MG63 (cell line): ENCODE measurements at places on chromosomes 5 and 9. TPM values are rescaled to one million over a fixed set of nuclear protein-coding genes. Genes with fewer than 3 reads are reported as not detected.
A peak's percentile ranks its signal among the peaks of the same experiment; 100 is the strongest.

- no peak for DNase-seq
Measured at GRCh38 chr9:81621118-81621517, 68.2 kb downstream of the TLE1 start.

The SLC6A18 gene
- not detected in 2 replicates for total RNA-seq

GRCh38 chr5:109630093-109630492 lies 59.6 kb upstream of the MAN2A1 start:
- no peak for DNase-seq

- no peak for DNase-seq
Measured at GRCh38 chr5:50476549-50476948, 35.5 kb upstream of the EMB start.

GRCh38 chr5:95892784-95893354 lies 68.8 kb downstream of the ELL2 start:
- peak; percentile 57 for DNase-seq

The PCDHB8 gene
- not detected in 2 replicates for total RNA-seq

DNA sequence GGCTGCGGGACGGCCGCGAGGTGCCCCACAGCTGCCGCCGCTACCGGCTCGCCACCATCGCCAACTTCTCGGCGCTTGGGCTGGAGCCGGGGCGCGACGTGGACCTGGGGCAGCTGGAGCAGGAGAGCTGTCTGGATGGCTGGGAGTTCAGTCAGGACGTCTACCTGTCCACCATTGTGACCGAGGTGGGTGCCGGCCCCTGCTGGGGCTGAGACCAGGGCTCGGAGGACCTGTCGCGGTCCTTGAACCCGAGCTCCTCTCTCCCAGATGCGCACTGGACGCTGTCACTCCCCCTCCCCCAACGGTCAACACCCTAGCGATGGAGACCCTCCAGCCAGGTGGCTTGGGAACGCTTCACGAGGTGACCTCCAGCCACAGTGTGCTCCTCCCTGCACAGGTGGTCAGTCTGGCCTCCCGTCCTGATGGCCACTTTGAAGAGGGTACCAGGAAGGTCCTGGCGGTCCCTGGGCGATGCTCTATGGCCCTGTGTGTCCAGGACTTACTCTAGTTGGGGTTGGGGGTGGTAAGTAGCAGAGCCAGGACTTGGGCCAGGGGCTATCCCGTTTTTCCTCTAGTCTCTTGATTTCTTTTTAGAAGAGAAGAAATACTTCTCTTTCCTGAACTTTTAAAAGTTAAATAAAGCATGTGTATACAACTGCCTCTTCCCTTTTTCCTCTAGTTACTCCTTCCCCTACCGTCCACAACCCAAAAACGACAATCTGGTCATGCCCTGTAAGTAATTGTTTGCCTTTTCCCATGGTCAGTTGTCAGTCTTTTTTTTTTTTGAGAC lies 866 bp downstream of the SLC22A5 start:
- no peak for DNase-seq

GRCh38 chr5:98928873-98929709 lies at the start of gene CHD1:
Gene CHD1 (minus strand): TSS chr5:98929007. CDS start chr5:98926386, 2,621 bp downstream.
- peak; percentile 99 for DNase-seq

- no peak for DNase-seq
Measured at GRCh38 chr9:123401879-123402513, 46.0 kb downstream of the CRB2 start.

DNA sequence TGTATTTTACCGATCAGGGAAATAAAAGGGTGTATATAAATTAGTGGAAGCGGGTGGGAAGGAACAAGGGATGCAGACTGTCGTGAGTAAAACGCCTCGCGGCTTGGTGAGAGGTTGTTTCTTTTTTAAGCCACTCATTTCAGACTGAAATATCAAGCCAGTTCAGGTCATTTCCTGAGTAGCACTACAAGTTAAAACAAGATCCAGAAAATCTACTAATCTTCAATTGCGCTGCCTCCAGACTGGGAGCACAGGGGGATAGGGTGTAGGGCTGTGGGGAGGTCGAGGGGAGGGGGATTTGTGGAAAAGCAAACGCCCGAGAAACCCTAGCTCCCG lies 140.8 kb downstream of the TSSK1B start:
- DNase-seq = no peak

The NR3C1 gene
- 45.6 and 50.8 TPM in 2 replicates for total RNA-seq

DNA sequence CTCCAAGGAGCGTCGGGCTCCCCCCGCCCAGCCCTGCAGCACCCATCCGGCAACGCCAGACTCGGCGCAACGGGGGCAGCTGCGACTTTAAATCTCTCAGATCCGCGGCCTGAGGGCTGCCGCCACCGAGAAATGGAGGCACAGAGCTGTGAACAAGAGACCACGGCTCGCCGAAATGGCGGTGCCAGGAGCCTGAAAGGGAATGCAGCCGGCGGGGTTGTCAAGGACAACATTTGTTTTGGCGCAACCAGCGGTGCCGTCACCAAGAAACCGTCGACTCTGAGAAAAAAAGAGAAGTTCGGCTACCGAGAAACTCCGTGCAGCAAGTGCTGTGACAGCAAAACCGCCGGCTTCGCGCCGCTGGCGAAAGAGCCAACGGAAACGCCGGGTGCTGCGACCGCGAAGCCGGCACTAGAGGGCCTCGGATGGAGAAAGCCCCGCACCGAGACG lies 2.1 kb upstream of the ANXA2R start:
- DNase-seq = peak; percentile 77

- no peak for DNase-seq
Measured at GRCh38 chr9:68797116-68797515, 92.1 kb downstream of the PIP5K1B start.

The SPATA6L gene
- not detected in 2 replicates for total RNA-seq

DNA sequence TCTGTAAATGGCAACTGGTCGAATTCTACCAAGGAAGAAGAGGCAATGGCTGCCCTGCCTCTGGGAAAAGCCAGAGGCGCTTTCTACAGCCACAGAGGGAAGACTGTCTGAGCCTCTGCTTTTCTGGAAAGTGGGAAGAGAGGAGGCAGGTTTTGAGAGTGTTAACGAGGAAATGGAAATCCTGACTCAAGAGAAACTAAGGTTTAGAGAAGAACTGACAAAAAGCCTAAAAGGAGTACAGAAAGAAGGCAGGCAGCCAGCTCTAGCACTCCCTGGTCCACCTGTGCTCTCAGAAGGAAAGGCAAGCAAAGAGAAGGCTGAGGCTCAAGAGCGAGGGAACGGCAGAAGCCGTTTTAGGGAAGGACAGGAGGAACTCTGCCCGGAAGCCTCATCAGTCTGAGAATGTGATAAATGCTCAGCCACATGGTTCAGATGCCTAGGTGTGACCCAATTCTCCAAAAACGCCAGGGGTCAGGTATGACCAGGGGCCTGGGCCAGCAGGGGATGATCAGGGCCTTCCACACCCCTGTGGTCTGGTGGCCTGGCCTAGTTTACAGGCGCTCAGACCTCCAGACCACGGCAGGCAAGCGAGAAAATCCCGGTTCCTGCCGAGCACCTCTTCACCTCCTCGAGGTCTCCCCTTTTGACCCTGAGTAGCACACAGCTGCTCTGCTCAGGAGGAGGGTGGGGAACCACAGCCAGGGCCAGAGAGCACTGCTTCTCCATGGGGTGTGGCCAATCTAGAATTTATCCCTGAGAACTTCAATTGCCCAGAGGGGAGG lies 79.9 kb upstream of the FBXW11 start:
- DNase-seq = no peak

GRCh38 chr9:78006734-78007133 lies 24.9 kb downstream of the GNAQ start:
- DNase-seq = no peak

GRCh38 chr9:6931913-6932312 lies 174.1 kb downstream of the KDM4C start:
- DNase-seq = peak; percentile 77

GRCh38 chr9:137968235-137968634 lies 90.7 kb downstream of the CACNA1B start:
- DNase-seq = no peak

DNA sequence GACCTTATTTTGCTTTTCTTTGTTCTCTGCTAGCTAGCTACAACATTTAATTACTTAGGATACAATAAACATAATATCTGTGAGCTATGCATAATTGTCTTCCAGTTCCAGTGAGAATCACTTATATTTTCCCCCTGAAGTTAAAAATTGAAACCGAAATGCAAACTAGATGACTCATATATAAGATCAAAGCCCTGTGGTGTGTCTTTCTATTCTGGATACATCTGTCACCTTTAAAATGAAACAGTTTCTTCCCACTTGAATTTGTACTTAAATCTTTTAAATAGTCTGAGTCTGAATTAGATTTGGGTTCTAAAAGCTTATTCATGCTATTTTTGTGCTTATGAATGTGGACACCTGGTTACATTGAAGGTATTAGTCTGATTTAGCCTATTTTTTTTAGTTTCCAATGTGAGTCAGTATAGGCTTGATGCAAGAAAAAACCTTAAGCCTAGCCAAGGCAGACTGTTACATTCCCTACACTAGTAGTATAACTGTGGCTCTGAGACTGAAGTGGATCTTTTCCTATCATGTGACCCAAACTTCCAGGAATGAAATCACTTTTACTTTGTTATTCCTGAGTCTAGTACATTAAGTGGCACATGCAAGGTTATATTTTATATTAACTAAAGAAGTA lies 703.5 kb upstream of the RGMB start:
- no peak for DNase-seq

- no peak for DNase-seq
Measured at GRCh38 chr9:111372297-111372696, 42.3 kb upstream of the OR2K2 start.

- no peak for DNase-seq
Measured at GRCh38 chr5:122267185-122267584, 44.9 kb upstream of the SNCAIP start.

DNA sequence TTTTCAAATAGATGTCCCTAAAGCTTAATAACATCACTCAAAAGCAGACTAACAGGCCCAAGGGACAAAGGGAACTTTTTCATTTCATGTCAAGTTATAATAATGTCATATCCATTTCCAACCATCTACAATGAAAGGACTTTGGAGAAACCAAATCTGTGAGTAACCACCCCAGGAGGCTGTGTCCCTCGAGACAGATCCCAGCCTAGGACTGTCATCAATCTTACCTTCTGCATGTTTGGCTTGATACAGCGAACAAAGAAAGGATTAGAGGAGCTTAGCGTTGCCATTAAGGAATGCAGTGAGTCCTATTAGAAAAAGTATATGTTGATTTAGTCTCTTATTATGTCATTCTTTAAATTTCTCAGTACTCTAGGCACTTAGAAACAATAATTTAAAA lies 137.8 kb upstream of the RETREG1 start:
- DNase-seq = no peak

The MZB1 gene
- not detected in 2 replicates for total RNA-seq

GRCh38 chr9:137970686-137971476 lies 93.3 kb downstream of the CACNA1B start:
- DNase-seq = no peak

- DNase-seq = no peak
Measured at GRCh38 chr9:98881836-98882568, 61.7 kb upstream of the COL15A1 start.
